Right lobe of liver (tissue), 6 donors: ENCODE measurements at places on chromosomes 1 and 21.

DNA sequence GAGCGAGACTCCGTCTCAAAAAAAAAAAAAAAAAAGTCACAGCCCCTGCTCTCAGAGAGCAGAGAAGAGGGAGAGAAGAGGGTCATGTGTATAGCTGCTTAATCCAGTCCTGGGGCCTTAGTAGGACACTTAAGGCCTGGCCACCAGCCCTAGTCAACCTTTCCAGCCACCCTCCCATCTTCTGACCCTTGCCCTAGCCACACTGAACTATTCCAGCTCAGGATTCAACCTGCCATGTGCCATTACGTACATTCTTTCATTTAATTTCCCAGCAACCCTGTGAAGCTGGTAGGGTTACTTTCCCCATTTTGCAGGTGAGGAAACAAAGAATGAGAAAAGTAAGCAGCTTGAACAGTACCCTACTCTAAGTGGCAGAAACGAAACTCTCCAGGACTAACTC, 9.0 kb downstream of the FOXO6 start:
- DNase-seq, result no peak

DNA sequence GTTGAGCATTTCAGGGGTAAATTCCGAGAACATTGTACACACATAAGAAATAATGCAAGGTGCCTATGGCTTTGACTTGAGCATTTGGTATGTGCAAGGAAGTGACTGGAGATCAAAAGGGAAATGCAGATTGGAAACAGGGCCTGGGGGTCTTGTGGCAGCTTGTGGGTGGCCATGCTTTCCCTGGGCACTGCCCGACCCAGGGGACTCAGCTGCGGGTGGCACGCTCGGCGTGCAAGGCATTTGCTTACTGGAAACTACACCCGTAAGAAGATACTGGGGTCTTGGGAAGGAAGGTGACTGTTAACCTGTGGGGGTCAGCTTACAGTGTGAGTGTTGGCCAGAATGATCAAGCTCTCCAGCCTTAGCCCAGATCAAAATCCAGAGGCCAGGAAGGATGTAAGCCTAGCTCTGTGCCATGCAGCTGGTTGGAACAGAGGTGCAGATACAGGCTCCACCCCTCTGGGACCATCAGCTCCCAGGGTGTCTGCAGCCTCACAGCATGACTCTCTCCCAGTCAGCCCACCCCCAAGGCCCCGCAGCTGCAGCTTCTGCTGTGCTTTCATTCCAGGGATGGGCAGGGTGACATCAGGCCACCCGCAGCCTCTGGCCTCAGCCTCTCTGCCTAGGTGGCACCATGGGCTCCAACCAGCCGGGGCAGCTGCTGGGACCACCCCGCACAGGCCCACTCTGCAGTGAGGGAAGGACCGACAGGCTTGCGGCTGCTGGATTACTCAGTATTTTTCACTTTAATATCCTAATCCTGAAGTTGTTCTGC, 55.1 kb downstream of the KIF26B start:
- DNase-seq, result no peak

- no peak for DNase-seq
Measured at GRCh38 chr1:6790146-6790545, 4.9 kb downstream of the CAMTA1 start.

DNA sequence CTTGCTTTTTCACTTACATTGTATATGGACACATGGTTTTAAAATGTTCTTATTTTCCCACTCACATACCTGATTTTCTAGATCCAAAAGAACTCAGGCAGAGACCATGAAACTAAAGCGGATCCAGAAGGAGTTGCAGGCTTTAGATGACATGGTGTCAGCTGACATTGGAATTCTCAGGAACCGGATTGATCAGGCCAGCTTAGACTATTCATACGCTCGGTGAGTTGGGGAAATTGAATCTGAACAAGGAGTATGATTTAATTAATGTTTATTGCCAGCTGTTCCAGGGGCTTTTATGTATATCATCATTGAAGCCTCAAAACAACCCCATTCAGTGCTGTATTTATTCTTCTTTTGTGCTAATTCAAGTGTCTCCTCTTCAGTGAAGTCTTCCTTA, 12.7 kb downstream of the GORAB start:
- no peak for DNase-seq

GRCh38 chr1:36771660-36772284, 262.5 kb downstream of the GRIK3 start:
- DNase-seq, result peak; percentile 32

- DNase-seq, result no peak
Measured at GRCh38 chr1:222331340-222331739, 216.6 kb downstream of the HHIPL2 start.

DNA sequence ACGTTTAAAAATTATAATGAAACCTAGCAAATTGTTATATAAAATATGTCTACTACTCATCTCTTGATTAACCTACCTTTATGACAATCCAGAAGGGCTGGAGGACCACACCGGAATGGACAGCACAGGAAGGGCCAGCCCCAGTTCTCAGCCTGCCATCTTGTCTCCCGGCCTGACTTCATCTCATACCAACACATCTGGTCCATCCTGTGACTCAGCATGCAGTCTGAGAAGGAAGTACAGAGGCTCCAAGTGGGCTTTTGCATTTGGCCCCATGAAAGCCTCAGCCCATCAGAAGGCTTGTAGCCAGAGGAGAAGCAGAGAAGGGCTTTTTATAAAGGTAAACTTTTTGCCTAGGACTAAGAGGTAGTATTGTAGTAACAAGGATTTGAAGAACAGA, 436.6 kb downstream of the MRPL39 start:
- DNase-seq, result no peak

DNA sequence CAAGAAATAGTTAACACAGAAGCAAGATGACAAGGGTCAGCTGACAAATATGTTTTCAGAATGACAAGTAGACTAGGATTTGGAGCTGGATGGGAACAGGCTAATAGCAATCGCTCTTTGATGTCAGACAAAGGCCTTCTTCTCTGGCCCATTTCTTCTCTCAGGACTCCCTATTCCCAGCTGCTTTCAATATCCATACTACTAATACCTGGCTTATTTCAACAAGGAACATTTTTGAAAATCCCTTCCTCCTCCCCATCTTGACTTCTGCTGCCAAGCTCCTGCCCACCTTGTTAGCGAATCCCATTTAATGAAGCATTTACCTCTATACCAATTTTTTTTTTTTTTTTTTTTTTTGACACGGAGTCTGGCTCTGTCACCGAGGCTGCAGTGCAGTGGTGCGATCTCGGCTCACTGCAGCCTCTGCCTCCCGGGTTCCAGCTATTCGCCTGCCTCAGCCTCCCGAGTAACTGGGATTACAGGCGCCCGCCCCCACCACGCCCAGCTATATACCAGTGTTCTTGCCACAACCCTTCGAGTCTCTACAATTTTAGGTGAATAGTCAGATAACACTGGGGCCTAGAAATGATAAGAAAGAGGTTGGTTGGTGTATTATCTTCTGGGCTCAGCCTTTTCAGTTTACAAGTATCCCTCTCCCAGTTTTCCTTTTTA, 68.4 kb downstream of the MACF1 start:
- DNase-seq, result no peak

GRCh38 chr1:53139951-53140361, 2.5 kb downstream of the SLC1A7 start:
- no peak for DNase-seq

GRCh38 chr1:110173466-110174105, 23.3 kb downstream of the SLC6A17 start:
- no peak for DNase-seq

DNA sequence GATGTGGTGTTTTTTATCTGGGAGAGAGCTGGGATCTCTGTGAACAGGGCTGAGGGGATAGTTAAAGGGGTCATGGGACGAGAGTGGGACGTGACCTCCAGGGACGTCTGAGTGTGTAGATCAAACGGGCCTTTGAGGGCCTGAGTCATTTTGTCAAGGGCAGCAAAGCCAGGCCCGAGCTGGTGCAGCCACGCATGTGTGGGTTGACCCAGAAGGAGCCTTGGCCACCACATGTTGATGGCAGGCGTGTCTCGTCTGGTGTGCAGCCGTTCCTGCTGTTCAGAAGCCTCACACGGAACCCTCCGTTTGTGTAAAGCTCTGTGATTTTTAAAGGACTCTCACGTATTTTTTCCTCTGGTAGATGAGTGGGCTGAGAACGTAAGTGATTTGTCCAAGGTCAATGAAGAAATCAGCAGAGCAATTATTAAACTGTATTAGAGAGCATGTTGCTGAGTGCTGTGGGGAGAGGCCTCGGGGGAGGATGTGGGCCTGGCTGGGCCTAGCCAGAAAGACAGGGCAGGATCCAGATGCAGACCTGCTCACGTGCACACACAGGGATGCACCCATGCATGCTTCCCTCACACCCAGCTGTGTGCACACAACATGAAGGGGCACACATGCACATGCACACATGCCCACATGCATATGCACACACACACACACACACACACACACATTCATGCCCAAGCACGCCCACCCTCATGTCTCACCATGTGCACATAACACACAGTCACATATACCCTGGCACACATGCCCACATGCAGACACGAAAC, 89.8 kb downstream of the AJAP1 start:
- DNase-seq, result no peak

DNA sequence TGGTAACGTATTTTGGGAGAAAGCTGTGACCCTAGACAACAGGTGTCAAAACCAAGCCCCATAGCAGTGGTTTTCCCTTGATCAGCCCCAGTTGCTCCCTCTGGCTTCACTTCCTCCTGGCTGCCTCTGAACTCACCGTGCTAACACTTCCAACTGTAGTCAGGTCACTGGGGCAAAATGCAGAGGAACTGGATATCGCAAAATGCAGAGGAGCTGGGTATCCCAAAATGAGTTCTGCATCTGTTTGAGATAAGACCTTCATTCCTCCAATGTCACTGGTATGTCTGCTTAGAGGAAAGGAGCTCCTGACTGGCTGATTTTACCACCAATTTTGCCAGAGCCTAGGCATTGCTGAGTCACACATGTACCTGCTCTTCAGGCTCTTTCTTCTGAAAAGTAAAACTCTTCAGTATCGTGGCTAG, 19.6 kb upstream of the TACSTD2 start:
- no peak for DNase-seq

DNA sequence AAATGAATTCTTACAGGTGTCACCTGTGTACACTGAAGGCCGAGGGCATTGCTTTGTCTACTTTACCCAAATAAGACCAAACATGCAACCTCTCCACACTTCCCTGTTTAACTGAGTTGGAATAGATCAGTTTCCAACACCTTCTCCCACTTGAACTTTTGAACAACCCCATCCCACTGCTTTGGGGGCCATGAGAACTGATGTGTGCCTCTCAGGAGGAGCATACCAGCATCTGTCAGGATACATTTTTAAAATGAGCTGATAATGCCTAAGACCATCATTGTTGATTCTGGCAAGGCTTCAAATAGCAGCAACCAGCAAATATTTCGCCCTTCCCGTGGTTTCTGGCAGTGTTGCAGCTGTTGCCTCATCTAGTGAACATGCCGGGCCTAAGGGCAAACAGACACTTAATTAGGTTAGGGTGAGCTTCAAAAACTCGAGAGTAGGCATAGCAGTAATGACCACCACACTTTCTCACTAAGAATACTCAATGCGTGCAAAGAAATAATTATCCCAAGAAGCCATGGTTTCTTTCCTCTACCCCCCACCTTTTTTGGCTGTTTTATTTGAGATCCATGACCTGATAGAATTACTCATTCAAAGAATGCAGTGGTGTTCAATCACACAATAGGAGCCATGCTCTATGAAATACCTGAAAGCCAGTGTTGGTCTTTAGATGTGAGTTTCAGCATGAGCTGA, 63.7 kb downstream of the MAP10 start:
- DNase-seq, result peak; percentile 69

DNA sequence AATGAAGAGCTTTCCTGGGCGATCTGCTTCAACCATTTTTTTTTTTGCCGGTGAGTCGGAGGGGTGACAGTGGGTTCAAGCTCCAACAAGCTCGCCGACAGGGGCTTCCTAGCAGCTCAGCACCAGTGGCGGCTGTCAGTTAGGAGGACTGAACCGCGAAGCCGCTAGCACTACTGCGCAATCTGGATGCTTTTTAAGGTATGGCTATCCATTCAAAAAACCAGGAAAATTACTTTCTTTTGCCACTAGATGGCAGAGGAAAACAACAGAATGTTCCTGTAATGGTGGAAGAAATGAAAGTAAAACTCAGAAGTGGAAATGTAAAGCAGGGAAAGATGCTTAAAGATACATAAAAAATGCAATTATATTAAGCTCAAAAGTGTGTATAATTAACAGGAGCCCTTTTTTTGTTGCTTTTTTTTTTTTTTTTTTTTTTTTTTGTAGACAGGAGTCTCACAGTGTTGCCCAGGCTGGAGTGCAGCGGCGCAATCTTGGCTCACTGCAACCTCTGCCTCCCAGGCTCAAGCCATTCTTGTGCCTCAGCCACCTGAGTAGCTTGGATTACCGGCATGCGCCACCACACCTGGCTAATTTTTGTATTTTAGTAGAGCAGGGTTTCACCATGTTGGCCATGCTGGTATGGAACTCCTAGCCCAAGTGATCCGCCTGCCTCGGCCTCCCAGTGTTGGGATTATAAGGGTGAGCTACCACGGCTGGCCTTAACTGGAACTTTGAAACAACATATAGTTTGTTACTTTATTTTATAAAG, 8.5 kb downstream of the KYAT3 start:
- DNase-seq, result no peak

- no peak for DNase-seq
Measured at GRCh38 chr1:63917571-63918417, 144.0 kb downstream of the ROR1 start.

GRCh38 chr1:77762072-77762476, 2.4 kb upstream of the USP33 start:
- DNase-seq, result no peak

GRCh38 chr21:46060596-46061061, 37.3 kb upstream of the COL6A2 start:
- peak; percentile 36 for DNase-seq

DNA sequence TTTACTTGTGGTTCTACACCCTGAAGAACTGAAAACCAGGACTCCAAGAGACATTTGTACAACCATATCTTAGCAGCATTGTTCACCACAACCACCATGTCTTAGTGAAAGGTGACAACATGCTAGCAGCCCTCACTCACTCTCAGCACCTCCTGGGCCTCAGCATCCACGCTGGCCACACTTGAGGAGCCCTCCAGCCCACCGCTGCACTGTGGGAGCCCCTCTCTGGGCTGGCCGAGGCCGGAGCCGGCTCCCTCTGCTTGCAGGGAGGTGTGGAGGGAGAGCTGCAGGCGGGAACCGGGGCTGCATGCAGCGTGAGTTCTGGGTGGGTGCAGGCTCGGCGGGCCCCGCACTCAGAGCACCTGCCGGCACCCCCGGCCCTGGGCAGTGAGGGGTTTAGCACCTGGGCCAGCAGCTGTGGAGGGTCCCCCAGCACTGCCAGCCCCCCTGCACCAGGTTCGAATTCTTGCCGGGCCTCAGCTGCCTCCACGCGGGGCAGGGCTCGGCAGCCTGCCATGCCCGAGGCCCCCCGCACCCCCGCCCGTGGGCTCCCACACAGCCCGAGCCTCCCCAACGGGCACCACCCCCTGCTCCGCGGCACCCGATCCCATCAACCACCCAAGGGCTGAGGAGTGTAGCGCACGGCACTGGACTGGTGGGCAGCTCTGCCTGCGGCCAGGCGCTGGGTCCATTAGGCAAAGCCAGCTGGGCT, 9.2 kb downstream of the C1orf159 start:
- peak; percentile 45 for DNase-seq

GRCh38 chr1:2482588-2482987, 6.5 kb downstream of the PLCH2 start:
- no peak for DNase-seq
